ENCODE measurements at places on chromosomes 6 and 20. TPM values are rescaled to one million over a fixed set of nuclear protein-coding genes. Genes with fewer than 3 reads are reported as not detected.
A peak's percentile ranks its signal among the peaks of the same experiment; 100 is the strongest.

GRCh38 chr6:31705931-31706330 is 735 bp upstream of the LY6G6F start:
- no peak for DNase-seq

DNA sequence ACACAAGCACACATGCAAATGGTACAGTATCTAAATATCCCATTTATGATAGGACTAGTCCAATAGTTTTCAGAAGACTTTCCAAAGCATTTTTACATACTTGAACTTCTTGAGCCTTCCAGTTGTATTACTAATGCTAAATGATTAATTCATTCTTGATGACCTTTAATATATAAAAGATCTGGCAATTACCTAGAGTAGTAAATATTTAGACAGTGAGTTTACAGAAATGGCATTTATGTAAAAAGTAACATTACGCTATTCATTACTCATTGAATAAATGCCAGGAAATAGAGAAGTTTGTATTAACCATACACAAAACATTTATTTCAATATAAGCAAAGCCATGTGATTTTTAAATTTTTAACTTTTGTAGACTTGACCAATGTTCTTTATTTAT is 158.8 kb downstream of the DST start:
- no peak for DNase-seq

GRCh38 chr20:50628853-50629669 is 62.3 kb downstream of the RIPOR3 start:
- no peak for DNase-seq

GRCh38 chr6:40131675-40132074 is 197.4 kb upstream of the MOCS1 start:
- no peak for DNase-seq

POM121L2 gene
- total RNA-seq: not detected

DNA sequence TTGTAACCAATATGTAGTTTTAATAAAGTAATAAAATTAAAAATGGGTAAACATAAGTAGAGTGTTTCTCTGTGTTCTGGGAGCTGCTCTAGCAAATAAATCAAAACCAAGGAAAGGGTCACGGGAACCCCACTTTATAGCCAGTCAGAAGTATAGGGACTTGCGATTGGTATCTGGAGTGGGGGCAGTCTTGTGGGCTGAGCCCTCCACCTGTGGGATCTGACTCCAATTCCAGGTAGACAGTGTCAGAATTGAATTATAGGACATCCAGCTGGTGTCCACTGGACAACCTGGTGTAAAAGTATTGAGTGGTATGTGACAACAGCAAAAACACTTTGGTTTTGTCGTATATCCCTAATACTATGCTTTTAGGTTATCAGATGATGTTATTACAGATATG is 14.5 kb downstream of the SOD2 start:
- DNase-seq: no peak

DNA sequence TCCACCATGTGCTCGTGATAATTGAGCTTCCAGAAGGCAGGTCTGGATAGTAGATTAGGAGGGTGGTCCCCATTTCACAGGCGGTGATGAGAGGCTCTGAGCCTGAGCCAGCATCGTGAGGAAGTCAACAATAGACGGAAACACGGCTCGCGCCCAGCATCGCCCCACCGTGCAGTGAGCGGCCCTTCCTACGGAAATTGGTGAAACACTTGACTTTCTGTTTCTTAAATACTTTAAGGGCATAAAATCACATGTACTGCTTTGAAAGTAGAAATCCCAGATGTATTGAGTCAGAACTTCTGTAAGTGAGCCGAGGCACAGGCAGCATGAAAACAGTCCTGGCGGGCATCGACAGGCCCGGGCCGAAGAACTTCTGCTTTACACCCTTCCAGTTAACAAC is 4.3 kb upstream of the KIF25 start:
- no peak for DNase-seq

RAB44 gene
- under 0.01 TPM for total RNA-seq

DNA sequence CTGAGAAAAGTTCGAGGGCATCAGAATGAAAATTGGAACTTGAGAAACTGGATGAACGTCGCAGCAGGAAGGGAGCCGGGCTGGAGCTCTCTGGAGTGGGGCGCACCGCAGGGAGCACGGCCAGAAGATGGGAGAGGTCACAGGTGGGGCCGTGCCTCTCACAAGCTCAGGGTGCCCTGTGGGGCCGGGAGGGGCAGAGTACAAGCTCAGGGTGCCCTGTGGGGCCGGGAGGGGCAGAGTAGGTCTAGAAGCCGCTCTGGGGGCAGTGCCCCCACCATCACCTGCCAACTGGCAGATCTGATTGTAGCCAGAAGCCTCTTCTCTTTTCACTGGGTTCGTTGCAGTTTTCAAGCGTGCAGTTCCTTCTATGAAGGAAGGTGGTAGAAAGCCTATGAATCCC is 61.1 kb upstream of the SNX9 start:
- DNase-seq: no peak

PROKR2 gene
- not detected for total RNA-seq

GRCh38 chr6:138948004-138948403 is 40.0 kb downstream of the REPS1 start:
- no peak for DNase-seq

DNA sequence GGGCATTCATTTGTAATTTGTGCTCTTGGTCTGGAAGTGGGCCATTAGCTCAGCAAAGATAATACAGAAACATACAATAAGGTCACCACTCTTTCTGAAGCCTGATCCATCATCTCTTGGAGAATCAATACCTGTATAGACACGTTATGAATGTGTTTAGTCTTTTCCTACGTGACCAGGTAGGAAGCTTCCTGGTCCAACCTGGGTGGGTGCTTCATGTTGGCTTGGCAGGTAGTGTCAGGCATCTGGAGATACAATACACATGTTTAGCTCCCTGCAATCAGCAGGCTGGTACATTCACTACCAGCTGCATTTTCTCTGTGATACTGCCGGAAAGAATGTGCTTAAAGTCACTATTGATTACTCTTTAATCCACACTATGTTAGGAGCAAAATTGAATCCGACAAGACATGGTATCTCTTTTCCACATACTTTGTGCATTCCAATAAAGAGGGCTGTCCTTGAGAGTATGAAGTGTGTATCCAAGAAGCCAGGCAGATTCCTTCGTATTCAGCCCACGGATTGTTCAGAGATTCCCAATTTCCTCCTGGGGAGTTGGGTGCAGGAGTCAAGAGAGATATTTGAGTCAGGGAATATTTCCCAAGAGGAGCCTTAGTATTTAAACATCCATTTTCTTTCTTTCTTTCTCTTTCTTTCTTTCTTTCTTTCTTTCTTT is 49.9 kb upstream of the RANBP9 start:
- no peak for DNase-seq

PPIL6 gene
- 3.8 TPM for total RNA-seq

DNA sequence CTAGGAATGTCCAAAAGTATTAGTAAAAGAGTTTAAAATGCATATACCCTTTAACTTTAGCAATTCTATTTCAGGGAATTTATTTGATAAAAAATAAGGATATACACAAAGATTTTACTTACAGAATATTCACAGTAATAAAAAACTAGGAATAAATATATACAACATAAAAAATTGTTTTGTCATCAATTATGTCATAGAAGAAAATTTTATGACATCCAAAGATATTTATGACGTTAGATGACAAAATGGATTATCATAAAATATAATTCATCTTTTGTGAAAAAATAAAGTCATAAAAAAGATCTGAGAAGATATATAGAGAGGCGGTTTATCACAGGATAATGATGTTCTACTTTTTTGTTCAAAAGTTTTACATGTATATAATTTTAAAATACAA is 32.0 kb upstream of the TCF21 start:
- DNase-seq: no peak

DNA sequence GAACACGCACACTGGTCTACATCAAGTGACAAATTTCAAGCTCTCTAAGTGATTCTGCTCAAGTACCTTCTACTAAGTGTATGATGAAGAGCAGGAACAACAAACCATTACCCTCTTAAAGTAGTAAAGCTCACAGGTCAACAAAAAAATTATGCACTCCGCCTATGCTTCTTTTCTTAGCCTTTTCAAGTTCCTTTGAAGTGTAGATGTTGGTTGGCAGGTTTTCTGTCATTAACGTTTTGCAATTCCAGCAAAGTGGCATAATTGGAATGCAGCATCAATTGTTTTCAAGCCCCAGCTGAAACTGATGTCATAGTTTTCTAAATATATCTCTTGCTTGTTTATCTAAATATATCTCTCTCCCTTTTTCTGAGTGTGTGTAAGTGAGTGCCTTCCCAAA is 396.9 kb upstream of the EYS start:
- DNase-seq: no peak

DDO gene
- 1.2 TPM for total RNA-seq

FRS3 gene
- total RNA-seq: 0.74 TPM

DNA sequence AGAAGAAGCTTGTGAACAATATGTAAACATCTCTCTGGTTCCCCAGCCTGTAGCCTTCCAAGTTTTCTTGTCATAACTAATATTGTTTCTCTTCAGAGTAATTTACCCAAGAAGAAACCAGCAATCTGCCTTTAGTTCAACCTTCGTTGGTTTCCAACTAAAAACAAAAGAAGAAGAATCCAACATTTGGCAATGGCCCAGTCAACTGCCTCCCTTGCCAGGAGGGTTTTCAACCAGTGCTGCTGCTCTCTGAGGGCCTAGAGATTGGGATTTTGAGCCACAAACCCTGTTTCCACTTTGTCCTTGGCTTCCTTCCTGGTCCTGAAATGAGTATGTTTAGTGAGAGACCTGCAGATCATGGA is 395.8 kb upstream of the CNR1 start:
- no peak for DNase-seq

GRCh38 chr6:137763886-137764285 is 103.2 kb upstream of the TNFAIP3 start:
- DNase-seq: no peak

DNA sequence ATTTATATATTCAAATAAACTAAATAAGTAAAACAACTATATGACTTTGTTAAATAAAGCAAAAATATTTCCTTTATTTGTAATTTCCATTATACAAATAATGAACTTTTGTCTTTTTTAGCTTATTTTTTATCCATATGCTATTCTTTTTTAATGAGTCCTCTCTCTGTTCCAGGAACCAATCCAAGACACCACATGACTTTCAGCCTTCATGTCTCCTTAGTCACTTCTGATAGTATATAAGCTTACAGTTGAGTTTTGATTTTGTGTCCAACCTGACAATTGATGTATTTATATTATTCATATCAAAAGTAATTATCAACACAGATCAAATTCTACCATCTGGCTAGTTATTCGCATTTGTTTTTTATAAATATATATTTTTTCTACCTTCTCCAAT is 582.3 kb upstream of the GJE1 start:
- DNase-seq: no peak

SLC17A4 gene
- total RNA-seq: not detected

FAM110A gene
- total RNA-seq: 3.8 TPM

DNA sequence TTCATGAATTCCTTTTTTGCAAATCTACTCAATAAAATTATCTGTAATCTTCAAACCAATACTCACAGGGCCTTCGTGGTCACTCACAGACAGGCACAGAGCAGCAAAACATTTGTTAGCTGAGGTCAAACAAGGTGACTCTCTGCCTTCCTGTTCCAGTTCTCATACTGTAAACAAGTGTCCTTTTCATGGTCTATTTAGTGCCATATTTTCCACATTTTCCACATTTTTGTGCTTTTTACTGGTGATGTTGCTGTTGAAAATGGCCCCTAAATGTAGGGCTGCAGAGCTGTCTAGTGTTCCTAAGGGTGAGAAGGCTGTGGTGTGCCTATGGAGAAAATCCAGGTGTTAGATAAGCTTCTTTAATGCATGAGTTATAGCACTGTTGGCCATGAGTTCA is 133.1 kb upstream of the COL21A1 start:
- no peak for DNase-seq

DNA sequence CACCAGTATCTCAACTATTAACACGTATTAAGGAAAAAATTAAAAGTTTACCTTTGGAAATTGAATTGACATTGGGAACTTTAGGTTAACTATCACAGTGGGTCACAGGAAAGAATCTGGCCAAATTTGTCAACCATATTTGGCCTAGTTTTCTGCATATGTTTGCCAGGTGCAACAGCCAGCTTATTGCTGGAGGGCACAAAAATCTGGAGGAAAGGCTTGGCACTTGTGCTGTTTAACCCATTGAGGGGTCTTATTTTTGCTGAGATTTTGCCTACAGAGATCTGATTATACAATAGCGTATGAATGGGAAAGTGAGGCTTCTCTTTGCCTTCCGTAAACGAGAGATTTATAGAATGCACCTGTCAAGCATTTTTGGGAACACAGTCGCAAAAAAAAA is 190.4 kb downstream of the PRL start:
- DNase-seq: no peak

CRISP3 gene
- not detected for total RNA-seq

DNA sequence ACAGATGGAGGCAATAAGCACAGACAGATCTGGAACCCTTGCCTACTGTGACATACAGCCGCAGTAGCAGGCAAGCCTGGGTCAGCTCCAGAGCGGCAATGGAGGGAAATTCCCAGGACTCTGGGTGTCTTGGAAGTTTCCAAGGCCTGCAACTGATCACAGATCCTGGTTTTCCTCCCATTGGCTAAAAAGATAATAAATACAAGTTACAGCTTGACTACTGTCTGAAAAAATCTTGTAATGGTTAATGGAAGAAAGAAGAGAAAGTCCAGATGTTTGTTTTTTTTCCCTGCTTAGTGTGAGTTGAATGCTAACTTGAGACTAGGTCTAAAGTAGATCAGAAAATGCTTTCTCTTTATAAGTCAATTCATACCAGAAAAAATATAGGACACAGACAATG is 307.6 kb downstream of the ALDH8A1 start:
- no peak for DNase-seq

NKAIN4 gene
- total RNA-seq: 10.6 TPM

DNA sequence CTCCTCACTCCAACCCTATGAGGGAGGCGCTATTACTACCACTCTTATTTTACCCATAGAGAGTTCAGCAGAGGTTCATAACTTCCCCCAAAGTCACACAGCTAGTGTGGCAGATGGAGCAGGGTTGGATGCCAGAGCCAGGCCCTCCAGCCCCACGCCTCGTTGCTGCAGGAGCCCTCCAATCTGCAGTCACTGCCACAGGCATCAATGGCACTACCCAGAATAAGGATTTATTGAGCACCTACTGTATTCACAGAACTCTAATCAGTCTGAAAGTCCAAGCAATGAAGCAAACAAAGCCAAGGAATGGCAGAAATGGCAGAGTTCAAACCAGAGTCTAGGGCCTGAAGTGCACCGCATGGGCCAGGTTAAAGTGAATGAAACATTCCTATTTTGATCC is 144.9 kb downstream of the LPA start:
- no peak for DNase-seq

- DNase-seq: peak; percentile 63
These were observed 85.5 kb upstream of the TENT5A start for GRCh38 chr6:81838031-81838430.

RGS19 gene
- 25.6 TPM for total RNA-seq

C20orf202 gene
- total RNA-seq: not detected

DNA sequence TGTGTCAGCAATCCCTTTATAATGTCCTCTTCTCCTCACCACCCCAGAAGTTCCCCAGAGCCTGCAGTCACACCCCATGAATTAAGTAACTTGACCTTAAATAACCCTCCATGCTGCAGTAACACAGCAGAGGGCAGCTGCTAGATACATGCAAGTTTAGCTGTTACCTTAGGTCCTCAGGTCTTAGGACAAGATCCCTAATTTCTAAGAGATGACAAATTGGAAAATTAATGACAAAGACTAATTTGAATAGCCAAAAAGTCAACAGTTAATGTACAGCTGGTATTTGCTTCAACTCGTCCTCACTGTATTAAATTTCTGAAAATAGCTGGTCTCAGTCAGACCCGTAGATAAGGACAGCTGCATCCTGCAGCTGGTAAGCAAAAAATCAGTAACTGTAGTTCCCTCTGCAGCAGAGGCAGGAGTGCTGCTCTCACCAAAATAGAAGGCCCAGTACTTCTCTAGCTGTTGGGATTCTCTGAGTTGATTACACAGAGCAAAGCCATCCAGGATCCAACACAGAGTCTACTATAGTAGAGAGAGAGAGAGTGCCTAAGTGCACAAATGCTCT is 62.4 kb downstream of the TNFRSF21 start:
- no peak for DNase-seq

RAET1E gene
- 1.4 TPM for total RNA-seq

Data from Daoy (cell line).